ENCODE measurements at places on chromosomes 4 and X.

GRCh38 chr4:86358257-86358656, 1.6 kb downstream of the MAPK10 start:
- DNase-seq = no peak

DNA sequence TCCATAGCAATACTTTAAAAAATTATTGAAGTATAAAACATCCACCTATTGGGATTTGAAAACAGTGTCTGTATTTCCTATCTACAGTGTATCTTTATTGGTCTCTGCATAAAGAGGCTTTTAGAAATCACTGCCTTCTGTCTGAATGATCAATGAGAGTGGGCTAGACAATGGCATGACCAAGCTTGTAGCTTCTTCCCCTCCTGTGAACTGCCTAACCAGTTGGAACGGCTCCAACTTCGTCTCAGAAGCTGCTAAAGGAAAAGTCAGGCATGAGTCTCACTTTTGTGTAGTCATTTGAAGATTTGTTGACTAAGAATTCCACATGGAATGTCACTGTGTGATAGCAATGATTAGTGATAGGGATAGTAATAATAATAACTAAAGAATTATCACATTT, 64.2 kb downstream of the INTS12 start:
- no peak for DNase-seq

DNA sequence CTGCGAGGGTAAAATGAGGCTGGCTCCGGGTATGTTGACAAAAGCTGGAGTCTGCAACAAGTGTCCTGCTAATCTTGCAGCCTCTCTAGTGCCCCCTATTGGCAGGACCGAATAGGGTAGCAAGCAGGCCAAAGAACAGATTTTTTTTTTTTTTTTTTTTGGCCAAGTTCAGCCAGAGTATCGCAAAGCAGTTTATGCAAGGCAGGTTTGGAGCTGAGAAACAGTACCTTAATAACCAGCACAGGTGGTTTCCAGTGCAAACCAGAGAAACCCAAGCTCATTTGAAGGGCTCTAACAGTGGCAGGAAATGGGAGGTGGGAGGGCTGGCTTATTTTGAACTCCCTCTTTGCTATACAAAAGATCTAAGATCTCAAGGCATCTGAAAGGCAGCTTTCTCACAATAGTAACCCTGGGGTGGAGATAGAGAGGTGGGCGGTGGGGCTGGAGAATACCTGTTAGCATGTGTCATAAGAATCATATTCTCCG, 38.2 kb upstream of the OCIAD2 start:
- DNase-seq = peak; percentile 15

DNA sequence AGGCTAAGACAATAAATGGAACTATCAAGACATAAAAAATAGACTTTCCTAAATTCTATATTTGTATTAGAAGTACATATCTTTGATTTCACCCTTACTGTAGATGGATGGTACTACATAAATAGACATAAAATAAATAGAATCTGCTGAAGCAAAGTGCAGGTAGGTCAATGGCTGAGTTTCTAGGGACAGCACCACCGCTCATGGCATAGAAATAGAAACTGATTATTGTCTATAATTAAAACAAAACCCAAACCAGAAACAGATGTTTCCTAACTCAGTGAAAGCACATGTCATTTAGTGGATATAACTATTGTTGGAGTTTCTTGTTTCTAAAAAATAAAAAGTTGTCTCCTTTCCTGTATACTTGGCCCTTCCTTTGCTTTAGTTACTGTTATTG, 387.3 kb upstream of the ADGRL3 start:
- no peak for DNase-seq

GRCh38 chr4:76589872-76590797, 155.1 kb downstream of the SHROOM3 start:
- no peak for DNase-seq

GRCh38 chrX:110407910-110408545, 49.4 kb downstream of the RTL9 start:
- peak; percentile 14 for DNase-seq

GRCh38 chr4:76758290-76758882, 139.6 kb downstream of the SOWAHB start:
- no peak for DNase-seq

DNA sequence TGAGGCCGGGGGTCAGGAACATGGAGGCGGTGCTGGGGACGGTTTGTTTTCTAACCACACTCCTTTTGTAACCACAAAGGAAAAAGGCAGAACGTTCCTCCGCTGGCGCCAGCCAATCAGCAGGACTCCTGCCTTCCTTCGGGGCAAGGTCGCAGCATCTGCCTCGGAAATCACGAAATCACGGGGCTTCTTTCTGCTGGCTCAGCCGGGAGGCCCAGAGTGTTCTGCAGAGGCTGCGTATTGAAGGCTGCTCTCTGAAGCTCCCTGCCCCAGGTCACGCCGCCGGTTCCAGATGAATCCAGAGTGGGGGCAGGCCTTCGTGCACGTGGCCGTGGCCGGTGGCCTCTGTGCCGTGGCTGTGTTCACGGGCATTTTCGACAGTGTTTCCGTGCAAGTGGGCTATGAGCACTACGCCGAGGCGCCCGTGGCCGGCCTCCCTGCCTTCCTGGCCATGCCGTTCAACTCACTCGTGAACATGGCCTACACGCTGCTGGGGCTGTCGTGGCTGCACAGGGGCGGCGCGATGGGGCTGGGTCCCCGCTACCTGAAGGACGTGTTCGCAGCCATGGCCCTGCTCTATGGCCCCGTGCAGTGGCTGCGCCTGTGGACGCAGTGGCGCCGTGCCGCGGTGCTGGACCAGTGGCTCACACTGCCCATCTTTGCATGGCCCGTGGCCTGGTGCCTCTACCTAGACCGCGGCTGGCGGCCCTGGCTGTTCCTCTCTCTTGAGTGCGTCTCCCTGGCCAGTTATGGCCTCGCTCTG, 9.4 kb downstream of the TMEM187 start:
- DNase-seq = peak; percentile 46

DNA sequence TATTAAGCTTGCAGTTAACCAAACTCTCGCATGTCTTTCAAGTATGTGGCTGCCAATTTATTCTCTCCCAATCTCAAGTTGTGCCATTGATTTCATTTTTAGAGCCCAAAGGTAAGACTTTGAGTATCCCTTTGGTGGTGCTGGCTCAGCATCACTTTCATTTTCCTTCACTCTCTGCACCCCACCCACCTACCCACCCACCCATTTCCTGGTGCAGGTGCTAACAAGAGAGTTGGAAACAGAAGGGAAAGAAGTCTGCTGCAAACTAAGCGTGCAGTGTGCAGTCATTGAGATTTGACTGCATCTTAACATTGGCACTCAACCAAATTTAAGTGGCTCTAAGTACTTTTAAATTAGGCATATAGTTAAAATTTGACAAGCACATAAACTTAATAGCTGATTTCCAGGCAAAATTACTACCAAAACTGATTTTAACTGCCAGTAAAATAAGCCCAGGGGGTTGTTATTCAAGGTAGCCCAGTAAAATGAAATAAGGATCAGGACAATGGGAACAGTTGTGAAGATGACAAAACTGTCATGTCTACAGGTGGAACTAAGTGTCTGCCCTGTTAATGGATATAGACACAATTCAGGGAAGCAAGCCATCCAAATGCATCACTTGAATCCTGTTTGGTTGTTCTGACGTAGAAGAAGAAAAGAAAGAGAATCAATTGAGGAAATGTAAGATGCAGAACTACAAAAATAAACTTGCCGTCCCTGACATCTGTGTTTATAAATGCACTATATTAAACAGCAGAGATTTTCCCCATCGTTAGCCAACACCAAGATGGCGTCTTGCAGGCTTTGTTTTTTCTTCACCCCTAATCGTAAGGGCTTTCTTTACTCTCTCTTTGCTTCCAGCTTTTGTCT, 184.2 kb downstream of the KDR start:
- peak; percentile 49 for DNase-seq

DNA sequence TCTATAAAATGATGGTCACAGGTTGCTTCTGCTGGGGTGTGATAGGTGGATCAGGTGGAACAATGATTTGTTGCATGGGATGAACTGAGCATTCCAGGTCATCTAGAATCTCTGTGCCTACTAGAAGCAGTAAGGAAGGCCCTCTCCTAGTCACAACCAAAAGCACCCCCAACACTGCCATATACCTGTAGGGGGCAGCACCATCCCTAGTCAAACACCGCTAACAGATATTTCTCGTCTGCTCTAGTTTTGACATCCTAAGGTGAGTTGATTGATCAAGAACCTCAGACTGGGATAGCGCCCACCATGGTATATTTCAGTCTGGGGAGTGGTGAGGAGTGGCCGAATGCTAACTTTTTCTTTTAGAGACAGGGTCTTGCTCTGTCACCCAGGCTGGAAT, 160.2 kb downstream of the NHS start:
- peak; percentile 4 for DNase-seq

DNA sequence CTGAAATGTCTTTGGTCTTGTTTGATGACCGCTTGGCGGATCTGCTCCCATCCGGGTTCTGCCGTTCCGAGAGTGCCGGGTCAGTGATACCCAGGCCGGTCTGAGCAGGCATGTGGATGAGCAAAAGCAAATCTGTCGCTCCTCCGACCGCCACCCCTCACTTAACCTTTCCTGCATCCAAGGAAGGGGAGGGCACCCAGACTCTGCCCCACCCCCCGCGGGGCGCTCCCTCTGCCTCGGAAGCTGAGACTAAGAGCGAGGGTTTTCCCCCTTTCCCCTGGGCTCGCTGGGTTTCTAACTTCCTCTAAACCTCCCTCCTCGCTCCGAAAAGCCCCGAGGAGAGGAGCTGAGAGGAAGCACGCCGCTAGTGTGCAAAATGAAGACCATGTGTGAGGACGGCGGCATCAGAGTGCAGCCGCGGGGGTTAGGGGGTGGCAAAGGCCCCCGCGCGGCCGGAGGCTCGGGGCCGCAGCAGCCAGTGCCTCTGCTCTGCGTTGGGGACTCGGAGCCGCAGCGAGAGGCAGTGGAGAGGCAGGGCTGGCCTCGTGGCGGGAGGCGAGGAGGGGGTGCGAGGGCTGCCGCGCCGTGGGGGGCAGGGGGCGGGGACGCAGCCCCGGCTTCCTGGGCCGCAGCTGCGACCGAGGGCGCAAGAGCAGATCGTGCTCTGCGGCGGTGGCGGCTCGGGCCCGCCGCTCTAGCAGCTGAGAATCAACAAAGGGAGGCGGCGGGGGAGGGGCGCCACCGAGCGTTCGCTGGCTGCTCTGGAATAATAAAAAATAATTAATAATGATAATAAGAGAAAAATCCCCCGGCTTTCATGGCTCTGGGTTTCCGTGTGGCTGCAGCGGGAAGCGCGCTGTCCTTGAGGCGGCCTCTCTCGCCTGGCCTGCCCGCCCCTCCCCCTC, 55.8 kb upstream of the BCOR start:
- DNase-seq = peak; percentile 55

DNA sequence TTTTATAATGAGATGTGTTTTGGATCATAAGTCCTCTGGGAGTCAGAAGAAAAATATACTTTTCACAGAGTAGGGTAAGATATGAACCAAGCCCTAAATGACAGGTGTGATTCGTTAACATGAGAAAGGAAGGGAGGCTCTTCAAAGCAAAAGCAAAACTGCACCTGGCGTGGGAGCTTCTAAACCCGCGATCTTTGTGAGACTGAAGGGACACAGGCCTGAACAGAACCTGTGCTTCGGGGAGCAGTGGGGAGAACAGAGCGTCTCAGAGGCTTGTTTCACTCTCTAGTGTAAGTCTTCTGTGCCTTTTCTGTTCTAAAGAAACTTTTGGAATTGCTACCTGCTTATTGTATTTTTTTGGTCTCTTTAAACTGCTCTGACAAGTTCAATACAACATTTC, 30.2 kb upstream of the CYP4V2 start:
- DNase-seq = no peak

DNA sequence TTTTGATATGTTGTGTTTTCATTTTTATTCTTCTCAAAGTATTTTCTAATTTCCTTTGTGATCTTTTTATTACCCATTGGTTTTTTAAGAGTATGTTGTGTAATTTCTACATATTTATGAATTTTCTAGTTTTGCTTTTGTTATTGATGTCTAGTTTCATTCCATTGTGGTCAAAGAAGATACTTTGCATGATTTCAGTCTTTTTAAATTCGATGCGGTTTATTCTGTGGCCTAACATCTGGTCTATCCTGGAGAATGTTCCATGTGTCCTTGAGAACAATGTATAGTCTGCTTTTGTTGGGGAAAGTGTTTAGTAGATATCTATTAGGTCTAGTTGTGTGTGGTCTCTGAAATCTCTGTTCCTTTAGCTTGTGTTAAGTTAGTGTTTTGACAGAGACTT, 46.2 kb downstream of the PPEF1 start:
- no peak for DNase-seq

DNA sequence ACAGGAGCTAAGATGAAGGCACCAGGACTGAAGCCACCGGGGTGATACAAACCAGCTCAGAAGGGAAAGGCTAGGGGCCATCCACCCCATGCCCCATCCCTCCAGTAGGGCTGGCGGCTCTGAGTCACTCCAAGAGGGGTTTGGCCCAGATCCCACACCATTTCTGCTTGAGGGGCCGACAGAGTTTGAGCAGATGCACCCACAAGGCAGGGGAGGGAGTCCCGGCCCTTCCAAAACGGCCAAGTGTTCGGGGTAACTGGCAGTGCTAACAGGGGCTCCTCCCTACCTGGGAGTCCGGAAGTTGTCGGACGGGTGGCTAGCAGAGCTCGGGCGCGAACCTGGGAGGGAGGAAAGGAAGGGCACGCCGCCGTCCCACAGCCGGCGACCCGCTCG, 412 bp downstream of the SLC10A3 start:
- DNase-seq = no peak

DNA sequence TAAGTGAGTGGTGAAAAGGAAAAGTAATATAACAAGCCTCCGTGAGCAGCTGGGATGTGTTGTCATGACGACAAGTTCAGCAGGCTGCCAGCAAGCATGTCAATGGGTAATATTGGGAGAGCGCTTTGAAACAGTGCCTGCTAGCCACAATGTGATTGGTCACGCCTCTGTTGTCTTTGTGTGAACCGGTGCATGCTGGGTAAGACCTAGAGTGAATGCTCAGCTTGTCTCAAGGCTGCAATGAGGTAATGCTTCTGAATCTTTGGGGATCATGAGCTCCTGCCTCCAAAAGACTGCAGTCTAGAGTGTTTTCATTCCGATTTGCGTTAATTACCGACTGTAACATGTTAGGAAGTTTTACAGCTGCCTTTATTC, 54.9 kb downstream of the STOX2 start:
- DNase-seq = no peak

DNA sequence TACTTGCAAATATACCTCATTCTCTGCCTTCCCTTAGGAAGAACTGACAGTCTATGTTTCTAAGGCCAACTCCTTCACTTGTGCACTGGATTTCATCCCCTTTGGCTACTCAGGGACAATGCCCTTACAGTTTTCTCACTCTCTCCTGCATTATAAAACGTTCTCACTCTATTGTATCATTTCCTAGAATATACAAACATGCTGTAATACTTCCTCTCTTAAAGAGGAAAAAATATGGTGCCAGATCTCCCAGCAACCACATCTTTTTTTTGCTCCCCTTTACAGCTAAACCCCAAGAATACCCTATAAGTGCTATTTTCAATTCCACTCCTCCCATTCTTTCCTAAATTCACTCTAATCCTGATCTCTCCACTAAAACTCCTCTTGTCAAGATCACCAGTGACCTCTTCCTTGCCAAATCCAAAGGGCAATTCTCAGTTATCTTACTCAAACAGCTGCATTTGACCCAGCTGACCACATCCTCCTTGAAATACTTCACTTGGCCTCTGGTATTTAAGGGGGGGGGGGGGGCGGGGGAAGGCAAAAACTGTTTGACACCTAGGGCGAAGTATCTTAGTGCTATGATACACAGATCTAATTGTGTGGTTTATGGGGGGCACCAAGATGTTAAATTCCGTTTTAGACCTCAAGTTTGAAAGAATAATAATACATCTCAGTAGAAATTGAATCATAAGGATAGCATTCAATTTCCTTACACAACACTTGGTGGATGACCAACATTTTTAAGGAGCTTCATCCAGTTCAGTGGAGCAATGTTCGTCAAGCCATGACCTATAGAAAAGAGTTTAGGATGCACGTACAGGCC, 1.6 kb downstream of the RCHY1 start:
- no peak for DNase-seq

- no peak for DNase-seq
These were observed 105.9 kb upstream of the ZFP42 start for GRCh38 chr4:187889651-187890050.

Data from activated CD4-positive, alpha-beta T cell treated with anti-CD3 and anti-CD28 coated beads, Interleukin-2, amount 50 U/mL, for 4 hours (primary cell).